NCI-H524 (cell line): ENCODE measurements at places on chromosomes 7 and 10.

DNA sequence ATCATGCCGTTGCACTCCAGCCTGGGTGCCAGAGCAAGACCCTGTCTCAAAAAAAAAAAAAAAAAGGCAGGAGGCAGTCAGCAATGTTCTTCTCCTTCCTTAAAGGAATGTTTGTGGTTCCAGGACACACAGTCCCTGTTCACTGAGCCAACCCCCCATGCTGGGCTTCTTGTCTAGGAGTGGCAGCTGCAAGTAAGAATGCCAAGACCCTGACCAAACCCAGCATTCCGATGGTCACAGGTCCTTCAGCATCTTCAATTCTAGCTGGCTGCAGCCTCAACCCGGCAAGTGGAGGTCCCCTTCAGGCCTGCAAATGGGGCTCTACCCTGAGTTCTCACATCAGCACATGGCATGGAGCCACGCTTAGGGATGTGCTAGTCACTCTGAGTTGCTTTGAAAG, 38.2 kb upstream of the CUX1 start:
- no peak for DNase-seq

- no peak for DNase-seq
Observed at GRCh38 chr10:14608381-14609001, 166.2 kb downstream of the FAM107B start.

GRCh38 chr10:37803269-37803668, 54.1 kb downstream of the ZNF248 start:
- DNase-seq = no peak

- no peak for DNase-seq
Observed at GRCh38 chr7:151077705-151078232, 2.8 kb downstream of the FASTK start.

DNA sequence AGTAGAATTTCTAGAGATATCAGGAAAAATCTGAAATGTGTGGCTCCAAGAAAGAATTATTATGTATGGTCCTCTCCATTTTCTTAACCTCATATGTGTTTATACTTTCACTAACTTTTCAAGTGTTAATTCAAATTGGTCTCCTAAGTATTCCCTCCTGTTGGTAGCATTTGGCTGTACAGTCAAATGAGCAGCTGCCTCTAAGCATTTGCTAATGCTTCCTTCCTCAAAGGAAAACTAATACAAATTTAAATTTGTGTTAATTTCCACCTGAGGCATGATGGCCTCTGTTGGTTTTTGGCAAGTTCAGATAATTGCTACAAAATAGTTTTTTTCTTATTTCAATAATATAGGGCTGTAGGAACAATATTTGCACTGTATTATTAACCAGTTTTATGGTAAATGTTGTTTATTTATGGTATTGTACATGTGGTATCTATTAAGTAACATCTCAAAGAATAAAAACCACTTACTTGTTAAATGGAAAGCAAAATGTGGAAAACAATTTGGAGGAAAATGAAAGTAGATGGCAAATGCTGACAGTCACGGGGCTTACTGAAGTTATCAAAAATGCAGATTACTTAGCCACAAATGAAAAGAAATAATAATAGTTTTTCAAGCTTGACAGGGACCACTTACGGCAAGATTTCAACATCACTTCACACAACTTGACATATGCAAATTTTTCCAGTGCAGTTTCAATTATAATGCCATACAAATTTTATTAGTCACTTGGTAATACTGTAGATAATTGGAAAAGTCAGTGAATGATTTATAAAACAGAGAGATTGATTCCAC, 299.3 kb upstream of the MEOX2 start:
- DNase-seq = no peak

- DNase-seq = no peak
Observed at GRCh38 chr7:152979376-152979775, 219.8 kb downstream of the ACTR3B start.

GRCh38 chr10:62166331-62167131, 102.1 kb downstream of the RTKN2 start:
- DNase-seq = no peak

GRCh38 chr10:23359692-23360380, 15.2 kb upstream of the C10orf67 start:
- DNase-seq = no peak

- DNase-seq = no peak
Observed at GRCh38 chr10:98915911-98916310, 319.7 kb downstream of the HPSE2 start.

DNA sequence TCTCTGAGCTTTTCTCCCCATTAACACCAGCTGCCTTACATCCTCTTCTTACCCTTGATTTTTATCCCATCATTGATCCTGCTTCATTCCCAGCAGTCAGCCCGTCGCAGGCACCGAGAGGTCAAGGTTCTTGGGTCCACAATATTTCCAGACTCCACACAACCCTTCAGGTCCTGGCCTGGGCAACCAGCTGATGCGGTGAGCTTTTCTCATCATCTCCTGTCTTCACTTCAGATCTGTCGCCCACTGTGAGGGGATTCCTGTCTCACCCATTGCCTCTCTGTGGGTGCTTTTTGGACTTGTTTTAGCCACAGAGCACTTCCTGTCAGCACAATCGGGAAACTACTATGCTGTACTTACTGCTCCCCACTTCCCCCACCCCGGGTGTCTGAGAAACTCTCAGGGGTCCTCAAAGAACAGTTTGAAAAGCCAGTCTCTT, 8.4 kb upstream of the PVRIG start:
- DNase-seq = no peak

DNA sequence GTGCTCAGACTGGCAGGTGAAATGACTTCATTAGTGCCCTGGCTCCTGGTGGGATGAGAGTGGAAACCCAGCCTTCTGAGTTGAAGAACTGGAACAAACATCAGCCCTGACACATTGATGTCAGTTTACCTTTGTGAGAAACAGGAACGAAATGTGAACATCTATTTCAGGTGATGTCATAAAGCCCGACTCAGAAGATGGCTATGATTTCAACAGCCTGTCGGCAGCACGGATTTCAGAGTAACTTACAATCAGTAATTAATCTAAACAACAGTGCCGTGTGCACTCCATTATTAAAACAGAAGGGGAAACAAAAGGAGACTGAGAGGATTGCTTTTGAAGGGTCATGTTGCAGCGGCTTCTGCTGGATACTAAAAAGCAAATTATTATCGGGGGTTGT, 243.2 kb downstream of the FRMD4A start:
- DNase-seq = no peak

DNA sequence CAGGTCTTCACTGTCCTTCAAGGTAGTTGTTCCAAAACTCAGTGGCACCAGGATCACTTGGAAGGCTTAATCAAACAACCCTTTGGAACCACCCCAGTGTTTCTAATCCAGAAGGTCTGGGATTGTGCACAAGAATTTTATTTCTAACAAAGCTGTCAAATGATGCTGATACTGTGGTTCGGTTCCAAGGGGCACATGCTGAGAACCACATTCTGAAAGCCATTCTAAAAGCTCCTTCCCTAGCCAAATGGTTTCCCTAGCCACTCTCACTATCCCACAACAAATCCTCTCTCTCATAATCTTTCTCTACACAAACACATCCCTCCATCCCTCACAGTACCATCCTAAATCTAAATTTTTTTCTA, 52.1 kb downstream of the MACC1 start:
- no peak for DNase-seq

DNA sequence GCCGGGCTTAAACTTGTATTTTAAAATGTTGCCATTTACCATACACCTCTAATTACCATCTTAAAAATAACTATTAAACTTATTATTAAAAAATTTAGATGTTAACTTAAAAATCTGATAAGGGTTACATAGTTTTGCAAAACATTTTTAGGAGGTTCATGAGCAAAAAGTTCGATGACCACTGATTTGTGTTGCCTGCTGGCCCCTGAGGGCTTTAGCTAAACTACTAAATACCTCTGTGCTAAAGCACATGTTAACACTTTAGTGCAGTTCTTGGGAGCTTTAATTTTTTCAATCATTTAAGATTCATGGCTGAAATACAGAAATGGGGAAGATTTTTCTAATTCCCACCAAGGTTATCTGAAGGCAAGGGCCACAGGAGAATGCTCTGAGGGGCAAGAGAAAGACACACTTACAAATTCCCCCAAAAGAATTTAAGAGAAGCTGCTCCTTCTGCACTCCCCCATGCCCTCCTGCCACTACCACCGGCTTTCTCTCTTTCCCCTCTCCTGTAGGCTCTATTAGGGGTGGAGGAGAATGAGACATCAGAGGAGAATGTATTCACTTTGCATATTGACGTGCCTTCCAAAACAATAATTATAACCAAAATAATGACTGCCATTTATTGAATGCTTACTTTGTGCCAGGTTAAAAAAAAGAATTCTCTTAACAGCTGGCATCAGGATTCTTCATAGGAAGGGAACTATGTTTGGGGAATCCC, 106.2 kb downstream of the RTKN2 start:
- no peak for DNase-seq

DNA sequence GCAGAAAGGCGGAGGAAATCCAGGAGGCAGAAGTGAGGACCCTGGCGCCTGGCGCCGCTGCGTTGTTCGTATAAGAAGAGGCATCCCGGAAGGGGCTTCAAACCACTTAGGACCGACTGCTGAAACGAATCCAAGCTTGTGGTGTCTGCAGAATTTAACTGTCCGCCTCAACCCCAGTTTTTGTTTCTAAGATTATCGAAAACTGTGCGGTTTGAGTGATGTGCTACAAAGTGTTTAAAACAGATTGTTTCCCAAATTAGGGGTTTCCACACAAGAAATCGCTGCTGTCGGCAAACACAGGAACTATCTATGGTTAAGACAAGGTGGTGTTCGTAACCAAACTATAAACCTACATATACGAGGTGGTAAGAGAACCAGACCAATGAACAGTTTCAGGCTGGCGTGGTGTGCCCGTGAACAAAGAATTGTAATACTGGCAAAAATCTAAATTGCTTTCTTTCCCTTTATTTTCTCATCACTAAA, 835 bp upstream of the DGKI start:
- DNase-seq = no peak

DNA sequence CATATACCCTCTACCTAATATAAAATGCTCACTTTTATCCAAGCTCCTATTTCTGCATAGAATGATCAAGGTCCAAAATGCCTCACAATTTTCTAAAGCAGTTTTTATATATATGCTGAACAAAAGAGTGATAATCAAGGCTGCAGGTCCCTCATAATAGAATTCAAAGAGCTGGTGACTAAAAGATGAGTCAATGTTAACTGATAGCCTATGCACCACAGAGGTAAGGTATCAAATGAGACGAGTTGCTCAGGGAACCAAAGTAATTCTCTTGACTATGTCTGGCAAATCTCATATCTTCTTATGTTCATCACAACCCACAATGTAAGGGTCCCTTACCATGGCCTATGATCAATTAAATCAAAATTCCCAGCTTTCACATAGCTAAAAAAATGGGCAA, 15.2 kb downstream of the PDZD8 start:
- DNase-seq = no peak

DNA sequence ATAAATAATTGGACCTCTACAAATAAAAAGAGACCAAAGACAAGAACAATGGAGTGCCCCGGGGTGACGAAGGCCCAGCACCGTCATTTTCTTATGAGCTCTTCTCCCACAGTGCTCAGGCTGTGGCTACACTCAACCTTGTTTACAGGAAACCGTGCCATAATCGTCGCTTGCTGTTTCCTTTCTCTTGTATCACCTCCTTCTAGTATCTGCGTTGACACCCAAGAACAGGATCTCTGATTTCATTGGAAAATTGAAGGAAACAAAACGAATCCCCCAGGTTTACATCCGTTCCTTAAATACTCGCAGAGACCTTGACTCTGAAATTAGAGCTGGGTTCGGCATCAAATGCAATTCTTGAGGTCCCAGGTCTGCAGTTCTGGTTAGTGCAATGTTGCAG, 1.7 kb upstream of the IGFBP3 start:
- peak; percentile 39 for DNase-seq

- DNase-seq = no peak
Observed at GRCh38 chr7:133165001-133165400, 83.1 kb upstream of the CHCHD3 start.

GRCh38 chr10:80186364-80187012, 18.8 kb downstream of the ANXA11 start:
- no peak for DNase-seq

DNA sequence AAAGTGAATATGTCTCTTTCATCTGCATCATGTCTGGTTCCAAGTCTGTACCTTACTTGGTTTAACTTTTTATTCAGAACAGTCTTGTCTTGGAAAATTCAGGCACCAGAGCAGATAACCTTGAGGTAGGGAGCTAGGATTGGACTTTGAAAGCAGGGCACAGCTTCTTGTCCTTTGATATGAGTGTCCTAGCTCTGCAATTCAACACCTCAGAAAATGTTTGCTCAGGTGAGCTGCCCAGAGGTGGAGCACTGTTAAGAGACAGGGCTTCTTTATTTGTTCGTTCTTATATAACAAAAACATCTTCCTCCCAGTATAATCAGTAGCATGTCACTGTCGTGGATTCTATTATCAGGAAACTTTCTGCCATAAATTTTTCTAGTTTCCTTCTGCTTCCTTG, 118.3 kb downstream of the LRRC4 start:
- no peak for DNase-seq

DNA sequence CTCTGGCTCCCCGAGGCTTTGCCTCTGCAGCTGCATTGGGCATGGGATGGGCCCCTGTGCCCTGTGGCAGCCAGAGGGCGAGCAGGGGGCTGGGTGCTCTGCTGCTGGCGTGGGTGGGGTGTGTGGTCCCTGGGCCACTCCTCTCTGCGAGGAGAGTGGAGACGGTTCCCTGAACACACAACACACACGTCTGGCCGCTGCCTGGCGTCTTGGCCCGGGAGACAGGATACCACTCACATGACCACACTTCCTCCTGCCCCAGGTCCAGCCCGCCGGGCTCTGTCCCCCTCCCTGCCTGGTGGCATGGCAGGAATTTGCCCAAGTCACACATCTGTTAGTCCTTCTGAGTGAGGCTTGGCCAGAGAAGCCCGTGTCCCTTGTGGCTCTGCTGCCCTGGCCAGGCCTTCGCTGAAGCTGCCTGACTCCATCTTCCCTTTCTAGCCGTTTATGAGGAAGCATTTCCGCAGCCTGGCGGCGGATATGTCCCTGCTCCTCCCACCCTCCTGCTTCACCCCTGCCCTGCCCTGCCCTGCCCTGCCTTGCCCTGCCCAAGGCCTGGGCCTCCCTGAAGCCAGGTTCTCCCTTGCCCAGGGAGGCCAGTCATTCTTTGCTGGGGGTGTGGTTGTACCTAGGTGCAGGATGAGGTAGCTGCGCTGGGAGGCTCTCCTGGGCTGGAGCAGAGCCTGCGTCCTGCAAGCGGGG, 3.0 kb downstream of the BRI3 start:
- no peak for DNase-seq

DNA sequence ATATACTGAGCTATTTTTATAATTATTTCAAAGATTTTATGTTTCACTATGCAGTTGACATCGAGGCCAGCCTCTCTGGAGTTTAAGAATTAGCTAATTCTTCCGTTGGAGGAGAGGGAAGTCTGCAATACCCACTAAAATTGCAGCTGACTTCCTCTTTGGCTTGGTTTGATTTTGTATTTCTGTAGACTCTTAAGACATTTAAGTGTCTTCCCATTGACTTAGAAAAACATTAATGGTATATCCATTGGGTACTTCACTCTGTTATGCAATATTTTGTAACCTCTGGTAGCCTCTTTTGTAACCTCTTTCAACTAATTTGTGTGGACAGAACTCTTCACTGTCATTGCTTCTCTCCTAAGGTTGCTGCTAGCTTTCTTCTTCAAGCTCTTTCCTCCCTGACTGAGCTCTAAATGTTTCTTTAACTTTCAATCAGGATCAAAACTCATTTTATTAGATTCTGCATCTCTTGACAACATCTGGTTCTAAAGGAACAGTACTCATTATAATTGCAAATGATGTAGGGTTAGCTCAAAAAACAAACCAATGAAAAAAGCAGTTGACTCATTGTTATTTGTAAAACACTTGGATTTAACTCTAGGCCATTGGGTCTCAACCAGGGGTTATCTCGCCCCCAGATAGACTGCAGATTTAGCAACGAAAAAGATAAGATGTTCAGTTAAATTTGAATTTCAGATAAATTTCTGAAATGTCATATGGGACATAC, 1.7 kb upstream of the ANKRD22 start:
- DNase-seq = no peak
